ENCODE measurements at places on chromosomes 2 and 18. TPM values are rescaled to one million over a fixed set of nuclear protein-coding genes. Genes with fewer than 3 reads are reported as not detected.

- no peaks in the 10 kb centered on the region for H3K27me3 ChIP-seq
- H3K4me1 ChIP-seq, result no peaks in the 10 kb centered on the region
- no peak for DNase-seq
- no peak overlapping the region for H3K4me3 ChIP-seq
Observed at GRCh38 chr2:52269696-52270485, 1238.0 kb upstream of the NRXN1 start.

DNA sequence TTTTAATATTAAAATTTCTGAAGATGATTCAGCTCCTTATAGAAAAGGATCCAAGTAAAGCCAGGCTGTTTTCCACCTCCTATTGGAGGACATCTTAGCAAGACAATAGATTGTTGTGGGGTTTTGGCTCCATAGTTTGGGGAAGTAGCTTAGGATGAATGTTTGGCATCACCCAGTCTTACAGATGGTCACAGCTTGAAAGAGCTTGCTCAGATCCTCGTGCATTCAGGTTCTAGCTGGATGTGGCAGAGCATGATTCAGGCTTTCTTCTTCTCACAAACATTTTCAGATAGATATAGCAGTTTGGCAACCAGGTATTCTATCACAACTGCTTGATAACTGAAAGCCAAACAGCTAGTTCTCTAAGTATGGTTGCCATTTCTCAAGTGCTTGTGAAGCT is 23.6 kb upstream of the PDCL3 start:
- DNase-seq, result no peak
- H3K4me1 ChIP-seq, result no peaks in the 10 kb centered on the region
- no peaks in the 10 kb centered on the region for H3K27me3 ChIP-seq
- no peaks in the 10 kb centered on the region for H3K36me3 ChIP-seq
- H3K4me3 ChIP-seq, result no peak overlapping the region

Gene TTN
- 0.10 TPM for polyA plus RNA-seq

GRCh38 chr2:129812071-129812470 is 167.4 kb upstream of the RAB6C start:
- no peaks in the 10 kb centered on the region for H3K27me3 ChIP-seq
- H3K36me3 ChIP-seq, result no peaks in the 10 kb centered on the region
- H3K27ac ChIP-seq, result no peak overlapping the region
- H3K4me1 ChIP-seq, result no peaks in the 10 kb centered on the region
- no peak for DNase-seq

Gene SIX3
- polyA plus RNA-seq, result not detected
